Posterior vena cava (tissue), 2 donors: ENCODE measurements at places on chromosomes 6 and 20. TPM values are rescaled to one million over a fixed set of nuclear protein-coding genes. Genes with fewer than 3 reads are reported as not detected.

DNA sequence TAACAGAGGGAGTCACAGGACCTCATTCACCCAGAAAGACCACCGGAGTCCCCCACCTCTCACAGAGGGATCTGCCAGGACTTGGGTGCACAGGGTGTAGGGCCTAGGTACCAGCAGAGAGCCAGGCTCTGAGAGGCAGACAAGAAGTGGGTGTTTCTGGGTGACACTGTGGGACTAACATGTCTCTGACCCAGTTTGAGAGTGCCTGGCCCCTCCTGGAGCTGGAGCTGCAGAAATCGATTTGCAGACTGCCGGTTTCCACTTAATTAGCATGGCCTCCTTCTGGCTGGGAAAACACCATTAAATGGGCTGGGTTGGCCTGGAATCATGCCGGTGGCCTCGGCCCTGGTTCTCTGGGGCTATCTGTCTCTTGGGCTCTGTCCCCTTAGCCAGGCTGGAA, 59.2 kb downstream of the PPP1R16B start:
- peak; percentile 26 for DNase-seq

DNA sequence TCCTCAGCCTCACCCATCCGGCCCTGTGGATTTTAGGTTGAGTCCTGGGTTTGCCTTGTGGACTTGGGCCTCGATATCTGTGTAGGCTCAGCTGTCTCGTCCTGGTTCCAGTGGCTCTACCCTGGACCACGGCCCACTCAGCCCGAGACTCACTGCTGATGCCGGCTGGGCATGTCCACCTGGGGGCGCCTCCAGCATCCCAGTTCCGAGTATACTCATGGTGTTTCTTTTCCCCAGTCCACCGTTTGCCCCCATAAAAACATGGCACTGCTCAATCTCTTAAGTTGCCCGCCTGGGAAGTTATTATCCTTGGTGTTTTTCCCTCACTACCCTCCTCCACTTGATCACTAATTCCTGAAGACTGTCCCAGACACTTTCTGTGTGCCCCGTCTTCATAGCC, 99.1 kb downstream of the ARID1B start:
- no peak for DNase-seq

DNA sequence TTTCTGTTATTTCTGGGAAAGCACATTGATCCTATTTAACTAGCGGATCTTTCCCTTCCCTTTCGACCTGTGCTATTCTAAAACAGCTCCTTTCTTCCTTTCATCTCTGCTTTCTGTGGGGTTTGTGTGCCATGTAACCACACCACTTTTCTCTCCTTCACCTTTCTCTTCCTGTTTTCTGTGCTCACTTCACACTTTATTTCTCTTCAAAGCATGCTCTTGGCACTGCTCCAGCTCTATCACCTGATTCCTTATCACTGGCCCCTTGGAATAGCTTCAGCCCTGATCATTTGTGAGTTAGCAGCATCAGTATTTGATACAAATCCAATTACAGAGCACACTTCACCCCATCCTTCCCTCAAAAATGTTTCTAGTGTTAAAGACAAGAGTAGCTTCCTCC, 8.1 kb upstream of the METTL24 start:
- DNase-seq = no peak

Gene FERMT1
- 1.4 TPM for total RNA-seq

GRCh38 chr6:126535595-126535994, 195.7 kb downstream of the CENPW start:
- no peak for DNase-seq

DNA sequence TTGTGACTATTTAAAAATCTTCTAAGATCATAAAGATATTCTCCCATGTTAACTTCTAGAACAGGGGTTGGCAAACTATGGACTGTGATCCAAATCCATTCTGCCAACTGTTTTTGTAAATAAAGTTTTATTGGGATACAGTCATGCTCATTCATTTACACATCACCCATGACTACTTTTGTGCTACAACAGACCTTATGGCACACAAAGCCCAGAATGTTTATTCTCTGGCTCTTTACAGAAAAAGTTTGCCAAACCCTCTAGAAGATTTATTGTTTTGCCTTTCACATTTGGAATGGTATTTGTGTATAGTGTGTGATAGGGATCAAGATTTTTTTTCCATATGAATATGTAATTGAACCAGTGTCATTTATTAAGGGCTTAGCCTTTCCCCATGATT, 341.7 kb downstream of the CD83 start:
- DNase-seq = no peak

DNA sequence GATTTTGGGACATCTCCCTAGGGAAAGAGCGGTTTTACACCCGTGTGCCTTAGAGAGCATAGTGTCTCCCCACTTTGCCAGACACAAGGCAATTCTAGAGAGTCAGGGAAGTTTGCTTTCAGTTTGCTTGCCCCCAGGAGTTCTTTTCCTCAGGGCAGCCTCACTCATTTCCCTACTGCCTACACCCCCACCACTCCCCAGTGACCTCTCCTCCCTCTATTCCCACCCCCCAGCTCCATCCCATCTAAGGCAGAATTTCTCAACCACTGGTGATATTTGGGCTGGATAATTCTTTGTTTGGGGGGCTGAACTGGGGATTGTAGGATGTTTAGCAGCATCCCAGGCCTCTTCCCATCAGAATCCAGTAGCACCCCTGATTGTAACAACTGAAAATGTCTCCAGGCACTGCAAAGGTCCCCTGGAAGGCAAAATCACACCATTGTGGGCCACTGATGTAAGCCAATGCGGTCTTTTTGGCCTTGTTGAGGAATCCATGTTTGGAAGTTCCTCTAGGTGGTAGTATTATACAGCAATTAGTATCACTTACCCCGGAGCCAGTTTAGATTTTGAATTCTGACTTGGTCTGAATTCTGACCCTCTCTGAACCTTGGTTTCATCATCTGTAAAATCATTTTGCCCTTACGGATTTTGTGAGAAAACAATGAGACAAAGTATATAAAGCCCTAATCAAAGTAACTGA, 1.3 kb downstream of the EPPIN start:
- DNase-seq = no peak

DNA sequence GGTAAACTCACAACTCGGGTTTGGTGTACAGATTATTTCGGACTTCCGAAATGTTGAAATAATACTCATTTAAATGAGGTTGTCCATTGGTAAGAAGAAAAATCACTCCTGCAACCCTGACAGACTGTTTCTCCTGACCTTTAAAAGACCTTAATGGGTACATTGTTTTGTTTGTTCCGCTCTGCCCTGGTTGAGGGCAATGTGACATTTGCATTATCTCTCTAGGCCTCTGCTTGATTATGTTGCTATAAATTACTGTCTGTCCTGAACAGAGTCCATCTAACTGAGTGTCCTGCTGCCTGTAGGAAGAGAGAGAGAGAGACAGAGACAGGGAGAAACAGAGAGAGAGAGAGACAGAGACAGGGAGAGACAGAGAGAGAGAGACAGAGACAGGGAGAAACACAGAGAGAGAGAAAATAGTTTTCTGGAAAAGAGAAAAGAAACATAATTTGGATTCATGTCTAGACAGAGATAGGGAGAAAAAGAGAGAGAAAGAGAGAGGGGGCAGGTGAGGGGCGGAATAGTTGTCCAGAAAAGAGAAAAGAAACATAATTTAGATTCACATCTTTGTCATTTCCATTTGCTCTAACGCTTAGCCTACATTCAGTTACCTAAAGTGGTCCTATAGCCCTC, 83.2 kb downstream of the SHLD1 start:
- DNase-seq = no peak

DNA sequence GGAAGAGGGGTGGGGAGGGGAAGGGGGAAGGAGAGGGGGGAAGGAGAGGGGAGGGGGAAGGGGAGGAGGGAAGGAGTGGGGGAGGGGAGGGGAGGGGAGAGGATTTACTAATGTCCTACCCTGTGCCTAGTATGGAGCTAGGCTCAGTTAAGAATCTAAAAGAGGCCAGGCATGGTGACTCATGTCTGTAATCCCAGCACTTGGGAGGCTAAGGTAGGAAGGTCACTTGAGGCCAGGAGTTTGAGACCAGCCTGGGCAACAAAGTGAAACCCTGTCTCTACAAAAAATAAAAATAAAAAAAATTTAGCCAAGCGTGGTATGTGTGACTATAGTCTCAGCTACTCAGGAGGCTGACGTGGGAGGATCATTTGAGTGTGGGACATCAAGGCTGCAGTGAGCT, 13.0 kb downstream of the UBE2J1 start:
- DNase-seq = no peak

GRCh38 chr6:52745764-52746201, 17.5 kb downstream of the GSTA2 start:
- DNase-seq = no peak

DNA sequence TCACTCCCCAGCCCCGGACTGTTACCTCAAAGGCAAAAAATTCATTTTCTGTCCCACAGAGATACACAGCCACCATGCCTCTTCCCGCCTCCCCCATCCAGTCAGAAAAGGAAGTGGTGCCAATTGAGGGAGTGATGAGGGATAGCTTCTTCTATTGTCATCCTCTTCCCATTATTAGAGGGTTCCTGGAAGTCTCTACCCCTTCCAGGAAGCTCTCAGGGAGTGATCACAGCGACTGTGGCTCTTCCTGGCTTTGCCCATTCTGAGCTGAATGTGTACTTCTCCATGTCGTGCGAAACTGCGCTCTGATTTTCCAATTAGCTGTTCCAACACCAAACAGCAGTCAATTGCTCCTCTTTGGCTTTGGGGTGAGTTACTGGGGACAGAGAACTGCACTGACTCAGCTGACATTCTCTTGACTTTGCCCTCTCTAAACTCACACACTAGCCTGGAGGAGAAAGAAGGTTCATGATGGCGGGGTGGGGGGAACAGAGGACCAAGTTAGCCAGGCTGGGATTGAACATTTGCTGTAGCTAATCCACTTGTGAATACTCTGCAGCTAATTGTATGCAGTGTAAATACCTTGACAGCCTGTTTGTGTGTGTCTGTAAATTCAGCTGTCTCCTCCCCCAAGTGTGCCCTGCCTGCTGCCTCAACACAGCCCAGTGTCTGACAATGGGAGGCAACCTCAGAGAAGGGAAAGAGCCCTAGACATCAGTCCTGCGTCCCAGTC, 2.4 kb upstream of the MDGA1 start:
- DNase-seq = no peak

DNA sequence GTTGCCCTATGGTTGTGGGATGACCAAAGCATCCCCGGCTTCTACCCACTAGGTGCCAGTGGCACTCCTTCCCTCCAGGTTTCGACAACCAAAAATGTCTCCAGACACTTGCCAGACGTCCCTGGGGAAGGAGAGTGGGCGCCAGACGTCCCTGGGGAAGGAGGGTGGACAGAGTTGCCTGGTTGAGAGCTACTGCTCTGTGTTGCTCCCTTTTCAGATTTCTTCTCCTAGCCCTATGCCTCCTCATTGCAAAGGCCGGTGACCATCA, 13.1 kb downstream of the LRRC73 start:
- no peak for DNase-seq

DNA sequence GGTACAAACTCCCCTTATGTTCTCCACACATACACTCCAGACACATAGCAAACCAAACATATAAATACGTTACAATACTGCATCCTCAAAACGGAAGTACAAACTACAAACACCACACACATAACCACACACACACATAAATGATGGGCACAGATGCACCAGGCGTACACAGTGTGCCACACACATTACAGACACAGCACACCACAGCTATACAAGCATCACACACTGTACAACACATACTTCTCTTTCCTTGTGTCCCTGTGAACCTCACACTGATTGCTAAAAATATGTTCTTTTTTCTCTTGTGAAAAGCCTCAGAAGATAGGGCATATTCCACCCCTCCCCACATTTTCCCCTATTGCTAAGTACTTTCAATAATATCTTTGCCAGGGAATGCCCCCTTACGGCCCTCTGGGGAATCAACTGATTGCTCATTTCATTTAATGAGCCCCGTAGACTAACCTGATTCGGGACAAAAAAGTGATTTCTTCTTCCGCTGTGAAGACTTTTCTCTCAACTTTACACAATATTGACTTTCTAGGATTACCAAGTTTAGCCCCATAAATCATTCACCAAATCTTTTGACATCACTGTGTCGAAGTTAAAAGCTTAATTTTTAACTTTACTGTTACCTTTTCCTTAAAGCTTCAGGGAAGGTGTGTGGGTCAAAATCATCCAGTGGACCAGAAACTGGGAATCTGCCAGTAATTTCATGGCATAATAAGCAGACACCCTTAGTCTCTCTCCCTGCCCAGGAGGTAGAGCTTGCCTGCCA, at the start of gene SLC17A1:
SLC17A1 (minus strand) TSS at position 521 of the 775 bp plus-strand sequence. CDS start 1,495 bp downstream, outside the sequence.
- DNase-seq = no peak

GRCh38 chr20:37342231-37343177, 3.4 kb upstream of the SRC start:
- DNase-seq = peak; percentile 68

Gene TBC1D7
- 11.9 TPM for total RNA-seq

Gene STK38
- 32.1 TPM for total RNA-seq

GRCh38 chr6:85241498-85242052, 208.3 kb upstream of the NT5E start:
- DNase-seq = no peak

- no peak for DNase-seq
Observed at GRCh38 chr6:129485746-129486145, 224.2 kb downstream of the ARHGAP18 start.

- peak; percentile 85 for DNase-seq
Observed at GRCh38 chr20:58389324-58389967, 417 bp downstream of the VAPB start.

DNA sequence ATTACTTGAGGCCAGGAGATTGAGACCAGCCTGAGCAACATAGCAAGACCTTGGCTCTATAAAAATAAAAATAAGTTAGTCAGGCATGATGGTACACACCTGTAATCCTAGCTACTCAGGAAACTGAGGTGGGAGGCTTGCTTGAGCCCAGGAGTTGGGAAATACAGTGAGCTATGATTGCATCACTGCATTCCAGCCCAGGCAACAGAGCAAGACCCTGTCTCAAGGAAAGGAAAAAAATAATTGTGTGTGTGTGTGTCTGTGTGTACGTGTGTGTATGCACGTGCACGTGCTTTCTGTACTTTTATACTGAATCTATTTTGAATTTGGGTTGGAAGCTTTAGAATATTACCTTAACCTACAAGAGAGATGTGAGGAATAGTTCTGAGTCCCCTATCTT, 58.9 kb downstream of the KIZ start:
- no peak for DNase-seq

Gene LRRN4
- 0.19 TPM for total RNA-seq

Gene SRC
- 35.4 TPM for total RNA-seq

- DNase-seq = peak; percentile 92
Observed at GRCh38 chr6:35181933-35182612, 31.7 kb upstream of the SCUBE3 start.

- DNase-seq = no peak
Observed at GRCh38 chr20:38855356-38855755, 49.9 kb downstream of the PPP1R16B start.
